ENCODE measurements at places on chromosomes 4 and X.

DNA sequence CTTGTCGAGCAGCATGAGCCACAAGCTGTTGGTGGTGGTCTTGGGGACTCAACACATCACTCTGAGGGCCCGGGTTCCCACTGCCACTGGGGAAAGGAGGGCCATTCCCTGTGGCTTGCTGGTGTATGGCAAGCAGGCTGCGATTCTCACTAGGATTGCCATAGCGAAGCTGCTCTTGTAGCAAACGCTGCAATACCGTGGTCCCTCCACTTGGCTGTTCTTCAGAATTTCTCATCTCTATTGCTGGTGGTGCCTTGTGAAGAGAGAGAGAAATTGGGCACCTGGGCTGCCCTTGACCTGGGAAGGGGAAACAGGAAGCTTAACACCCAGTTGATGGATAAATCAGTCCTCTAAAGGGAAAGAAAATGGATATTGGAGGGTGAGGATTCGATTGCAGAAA, 17.7 kb downstream of the AMOT start:
- DNase-seq: no peak

GRCh38 chr4:53651156-53651735, 60.0 kb upstream of the LNX1 start:
- DNase-seq: no peak

- DNase-seq: no peak
Observed at GRCh38 chr4:138230048-138230447, 12.1 kb downstream of the SLC7A11 start.

DNA sequence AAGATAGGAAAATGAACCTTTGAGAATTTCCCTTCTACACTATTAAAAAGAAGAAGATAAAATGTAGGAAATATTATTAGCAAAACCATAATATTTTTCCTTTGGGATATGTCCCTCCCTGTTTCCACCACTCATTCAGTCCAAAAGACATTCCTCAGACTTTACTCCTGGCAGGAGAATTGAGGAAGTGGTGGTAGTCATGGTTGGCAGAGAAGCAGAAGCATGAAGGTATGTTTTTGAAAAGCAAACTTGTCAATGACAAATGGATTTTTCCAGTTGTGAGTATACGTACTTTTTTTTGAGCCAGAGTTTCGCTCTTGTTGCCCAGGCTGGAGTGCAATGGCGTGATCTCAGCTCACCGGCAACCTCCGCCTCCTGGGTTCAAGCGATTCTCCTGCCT, 13.7 kb downstream of the STAG2 start:
- DNase-seq: no peak

DNA sequence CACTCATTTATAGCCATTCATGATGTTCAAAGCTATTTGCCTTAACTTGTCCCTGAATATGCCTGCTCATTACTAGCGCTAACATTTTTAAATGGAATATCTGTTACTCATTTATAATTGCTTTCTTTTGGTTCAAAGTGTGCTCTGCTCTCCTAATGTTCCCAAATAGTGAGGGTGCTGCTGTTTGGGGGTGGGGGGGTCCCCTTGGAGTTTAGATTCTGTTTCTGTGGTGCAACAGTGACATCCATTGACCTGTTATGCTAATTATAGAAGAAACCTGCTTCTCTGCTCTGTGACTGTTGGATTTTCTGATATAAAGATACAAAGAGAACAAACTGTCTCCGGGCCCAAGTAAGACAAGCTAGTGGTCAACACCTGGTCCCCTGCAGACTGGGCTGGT, 222.4 kb downstream of the SHROOM3 start:
- DNase-seq: no peak

- no peak for DNase-seq
Observed at GRCh38 chr4:183403961-183404360, 40.5 kb upstream of the CDKN2AIP start.

DNA sequence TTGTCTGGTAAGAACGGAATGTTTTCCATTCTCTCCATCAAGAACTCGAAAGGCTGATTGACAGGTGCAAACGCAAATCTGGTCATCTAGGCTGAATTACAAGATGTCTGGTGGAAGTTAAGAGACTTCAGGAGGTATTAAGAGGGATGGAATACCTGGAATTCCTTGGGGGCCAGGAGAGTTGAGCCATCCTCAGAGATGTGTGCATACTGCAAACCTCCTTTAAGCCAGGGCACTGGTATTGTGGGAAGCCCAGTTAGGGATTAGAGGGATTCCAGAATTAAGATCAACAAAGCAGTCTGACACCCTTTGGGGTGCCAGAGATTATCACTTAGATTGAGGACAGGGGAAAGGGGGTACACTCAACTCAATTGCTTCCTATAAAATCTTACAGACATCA, 151.4 kb downstream of the VCX3A start:
- no peak for DNase-seq

DNA sequence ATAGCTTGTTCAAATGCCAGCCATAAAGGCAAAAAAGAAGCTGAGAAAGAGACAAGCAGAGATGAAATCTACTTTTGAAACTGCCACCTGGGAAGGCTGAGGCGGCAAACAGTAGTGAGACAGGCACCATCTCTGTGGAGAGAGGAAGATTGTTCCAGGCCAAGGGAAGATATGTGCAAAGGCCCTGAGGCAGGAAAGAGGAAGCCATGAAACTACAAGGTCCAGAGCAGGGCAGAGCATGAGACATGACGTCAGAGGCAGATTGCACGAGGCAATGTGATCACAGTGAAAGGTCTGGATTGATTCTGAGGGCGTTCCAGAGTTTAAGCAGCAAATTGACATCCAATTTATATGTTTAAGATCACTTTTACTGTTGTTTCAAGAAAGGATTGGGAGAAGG, 226.1 kb downstream of the QDPR start:
- DNase-seq: no peak

GRCh38 chr4:152810715-152811287, 31.0 kb downstream of the ARFIP1 start:
- no peak for DNase-seq

GRCh38 chr4:23237771-23238170, 545.0 kb downstream of the GBA3 start:
- DNase-seq: no peak

DNA sequence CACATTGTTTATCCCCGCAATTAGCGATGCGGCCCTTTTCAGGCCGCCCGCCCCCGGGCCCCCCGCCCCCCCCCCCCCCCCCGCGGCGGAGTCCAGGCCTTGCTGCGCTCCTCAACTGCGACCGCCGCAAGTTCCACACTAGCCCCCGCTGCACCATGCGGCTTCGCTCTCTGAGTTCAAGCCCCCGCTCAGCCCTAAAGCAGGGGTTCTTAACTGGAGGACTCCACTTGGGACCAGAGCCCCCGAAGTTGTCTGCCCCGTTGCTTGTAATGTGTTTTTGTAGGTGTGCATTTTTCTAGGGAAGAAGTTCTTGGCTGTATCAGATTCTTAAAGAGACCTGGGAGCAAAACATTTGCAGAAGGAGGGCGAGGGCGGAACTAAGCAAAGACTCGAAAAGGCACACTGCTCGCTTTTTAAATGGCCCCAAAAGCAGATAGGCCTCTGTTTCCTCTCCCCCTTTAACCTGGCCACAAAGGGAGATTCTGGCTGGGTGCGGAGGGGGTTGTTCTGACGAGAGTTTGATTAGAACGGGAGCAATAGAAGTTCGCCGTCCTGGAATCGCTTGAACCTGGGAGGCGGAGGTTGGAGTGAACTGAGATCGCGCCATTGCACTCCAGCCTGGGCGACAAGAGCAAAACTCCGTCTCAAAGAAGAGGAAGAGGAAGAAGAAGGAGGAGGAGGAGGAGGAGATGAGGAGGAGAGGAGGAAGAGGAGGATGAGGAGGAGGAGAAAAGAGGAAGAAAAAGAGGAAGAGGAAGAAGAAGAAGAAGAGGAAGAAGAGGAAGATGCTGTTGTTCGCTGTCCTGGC, 2.3 kb upstream of the MSX1 start:
- DNase-seq: no peak

GRCh38 chr4:98706935-98707334, 48.5 kb upstream of the TSPAN5 start:
- DNase-seq: no peak

- DNase-seq: no peak
Observed at GRCh38 chrX:116172976-116173375, 2.4 kb downstream of the AGTR2 start.

GRCh38 chr4:47468706-47469365, 5.3 kb upstream of the COMMD8 start:
- DNase-seq: no peak

DNA sequence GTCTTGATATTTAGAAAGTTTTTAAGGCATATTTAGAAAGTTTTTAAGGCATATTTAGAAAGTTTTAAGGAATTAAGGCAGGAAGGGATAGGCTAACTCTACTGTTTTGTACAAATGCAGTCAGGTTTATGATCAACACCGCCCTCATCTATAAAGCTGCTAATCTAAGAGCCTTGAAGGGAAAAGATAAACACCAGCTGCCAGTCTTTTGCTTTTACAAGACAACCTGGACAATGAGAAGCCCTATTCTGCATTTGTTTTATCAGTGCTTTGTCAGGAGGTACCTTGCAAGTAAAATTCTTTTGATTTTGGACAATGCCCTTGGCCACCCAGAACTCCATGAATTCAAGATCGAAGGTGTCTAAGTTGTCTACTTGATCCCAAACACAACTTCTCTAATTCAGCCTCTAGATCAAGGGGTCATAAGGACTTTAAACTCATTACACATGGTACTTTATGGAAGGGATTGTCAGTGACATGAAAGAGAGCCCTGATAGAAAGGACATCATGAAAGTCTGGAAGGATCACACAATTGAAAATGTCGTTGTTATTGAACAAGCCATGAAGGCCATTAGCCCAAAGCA, 39.8 kb downstream of the IL15 start:
- no peak for DNase-seq

- no peak for DNase-seq
Observed at GRCh38 chr4:163384434-163384833, 40.7 kb downstream of the NPY5R start.

GRCh38 chr4:16225167-16225862, 956 bp downstream of the TAPT1 start:
- peak; percentile 26 for DNase-seq

- no peak for DNase-seq
Observed at GRCh38 chr4:95263960-95264359, 284.8 kb downstream of the UNC5C start.

DNA sequence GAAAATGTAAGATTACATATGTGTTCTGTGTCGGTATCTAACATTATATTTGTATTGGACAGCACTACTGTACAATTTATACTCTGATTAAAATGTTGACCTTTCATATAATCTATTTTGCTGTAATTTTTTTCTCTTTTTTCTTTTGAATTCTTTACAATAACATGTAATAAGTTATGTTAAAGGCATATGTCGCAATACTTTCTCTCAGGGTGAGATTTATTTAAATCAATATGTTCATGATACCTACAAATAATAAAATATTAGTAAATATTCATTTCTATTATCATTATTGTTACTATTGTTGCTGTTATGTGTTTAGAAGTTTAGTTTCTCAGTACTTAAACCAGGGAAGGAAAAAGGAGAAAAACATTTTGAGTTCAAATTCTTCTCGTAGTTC, 807.4 kb downstream of the STIM2 start:
- no peak for DNase-seq

GRCh38 chr4:76895619-76896018, 2.3 kb downstream of the SOWAHB start:
- no peak for DNase-seq

DNA sequence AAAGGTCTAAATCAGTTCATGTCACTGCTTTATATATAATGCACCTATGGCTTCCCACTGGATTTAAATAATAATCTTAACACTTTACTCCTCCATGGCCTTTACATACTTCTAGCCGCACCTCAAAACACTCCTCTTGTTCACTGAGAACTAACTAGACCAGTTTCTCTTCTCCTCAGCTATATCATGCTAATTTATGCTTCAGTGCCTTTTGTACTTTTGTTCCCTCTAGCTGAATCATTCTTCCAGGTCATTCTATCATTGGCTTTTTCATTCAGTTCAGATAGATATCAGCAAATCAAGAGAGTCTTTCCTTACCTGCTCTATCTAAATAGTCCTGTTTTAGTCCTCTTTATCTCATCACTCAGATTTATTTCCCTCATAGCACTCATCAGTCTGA, 64.2 kb downstream of the TET2 start:
- DNase-seq: no peak

GRCh38 chr4:1851575-1852410, 4.2 kb downstream of the LETM1 start:
- DNase-seq: no peak

DNA sequence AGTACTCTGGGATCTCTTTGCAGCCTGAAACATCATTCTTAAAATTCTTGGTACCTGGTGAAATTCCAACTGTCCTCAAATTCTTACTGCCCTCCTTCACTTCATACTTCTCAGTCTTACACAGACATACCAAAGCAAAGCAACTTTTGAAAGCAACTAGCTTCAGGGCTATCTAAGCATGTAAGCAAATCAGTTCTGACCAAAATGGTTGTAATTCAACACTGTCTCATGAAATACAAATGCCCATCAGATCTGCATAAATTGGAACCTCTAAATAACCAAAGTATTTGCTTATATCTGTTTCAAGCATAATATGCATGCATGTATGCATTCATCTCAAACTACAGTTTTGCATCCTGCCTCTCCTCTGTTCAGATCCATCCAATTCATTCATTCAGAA, 308.1 kb upstream of the PPARGC1A start:
- DNase-seq: no peak

GRCh38 chrX:20639115-20639514, 372.4 kb upstream of the RPS6KA3 start:
- DNase-seq: no peak

DNA sequence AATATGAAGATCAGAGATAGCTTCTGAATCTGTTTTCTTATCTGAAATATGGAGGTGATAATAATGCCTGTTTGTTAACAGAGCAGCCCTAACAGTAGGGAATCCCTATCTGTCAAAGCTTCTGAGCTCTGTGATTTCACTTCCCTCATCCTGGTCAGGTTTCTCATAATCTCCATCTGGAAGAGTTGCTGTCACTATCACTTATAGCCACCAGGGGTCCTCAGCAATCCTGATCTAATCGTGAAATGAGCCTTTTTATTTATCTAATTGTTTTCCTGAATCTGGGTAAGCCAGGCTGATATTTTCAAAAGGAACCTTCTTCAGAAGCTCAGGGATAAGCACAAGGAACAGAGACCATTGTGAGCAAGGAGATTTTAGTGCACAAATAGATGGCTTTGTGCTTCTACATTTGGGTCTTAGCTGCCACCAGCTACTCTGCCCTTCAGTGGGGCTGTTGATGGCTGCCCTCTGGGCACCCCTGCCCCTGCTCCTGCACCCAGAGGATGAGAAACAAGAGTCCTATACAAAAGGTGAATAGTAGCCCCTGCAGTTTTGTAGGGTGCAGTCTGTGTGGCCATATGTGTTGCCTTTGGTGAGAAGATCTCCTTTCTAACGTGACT, 196.4 kb upstream of the RADX start:
- DNase-seq: peak; percentile 17

DNA sequence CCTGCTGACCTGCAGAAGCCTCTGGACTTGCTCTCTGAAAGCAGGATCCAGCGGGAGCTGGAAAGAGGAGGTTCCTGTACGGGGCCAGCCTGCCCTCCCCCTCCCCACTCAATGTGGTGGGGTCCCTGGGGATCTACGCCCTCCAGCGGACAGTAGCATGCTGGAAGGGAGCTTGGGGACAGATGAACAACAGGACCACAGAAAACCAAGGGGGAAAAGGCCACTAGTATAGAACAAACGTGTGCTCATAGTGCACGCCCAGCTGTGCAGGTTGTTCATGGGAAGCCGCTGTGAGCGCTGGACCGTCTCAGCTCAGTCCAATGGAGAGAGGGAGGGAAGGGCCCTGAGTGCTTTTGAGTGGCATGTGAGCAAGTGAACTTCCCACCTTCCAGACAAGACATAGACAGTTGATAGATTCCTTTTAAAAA, 15.8 kb downstream of the HMX1 start:
- no peak for DNase-seq
